ENCODE measurements at places on chromosomes 16 and 17.

- DNase-seq = no peak
Measured at GRCh38 chr16:17407321-17407720, 63.4 kb downstream of the XYLT1 start.

GRCh38 chr17:17151055-17151454, 55.1 kb downstream of the PLD6 start:
- no peak for DNase-seq

- no peak for DNase-seq
Measured at GRCh38 chr17:2335726-2336214, 487 bp downstream of the TSR1 start.

GRCh38 chr16:55499951-55500529, 8.8 kb upstream of the LPCAT2 start:
- DNase-seq = no peak

DNA sequence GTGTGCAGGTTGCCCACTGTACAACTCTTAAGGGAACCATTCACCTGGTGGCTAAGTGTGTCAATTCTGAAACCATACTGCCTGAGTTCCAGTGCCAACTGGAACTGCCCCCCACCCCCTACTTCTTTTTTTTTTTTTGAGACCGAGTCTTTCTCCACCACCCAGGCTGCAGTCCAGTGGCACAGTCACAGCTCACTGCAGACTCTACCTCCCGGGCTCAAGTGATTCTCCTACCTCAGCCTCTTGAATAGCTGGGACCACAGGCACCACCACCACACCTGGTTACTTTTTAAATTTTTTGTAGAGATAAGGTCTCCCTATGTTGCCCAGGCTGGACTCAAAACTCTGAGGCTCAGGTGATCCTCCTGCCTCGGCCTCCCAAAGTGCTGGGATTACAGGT, 40.4 kb upstream of the DHX8 start:
- DNase-seq = no peak

GRCh38 chr16:88510091-88510994, 57.3 kb downstream of the ZFPM1 start:
- no peak for DNase-seq

DNA sequence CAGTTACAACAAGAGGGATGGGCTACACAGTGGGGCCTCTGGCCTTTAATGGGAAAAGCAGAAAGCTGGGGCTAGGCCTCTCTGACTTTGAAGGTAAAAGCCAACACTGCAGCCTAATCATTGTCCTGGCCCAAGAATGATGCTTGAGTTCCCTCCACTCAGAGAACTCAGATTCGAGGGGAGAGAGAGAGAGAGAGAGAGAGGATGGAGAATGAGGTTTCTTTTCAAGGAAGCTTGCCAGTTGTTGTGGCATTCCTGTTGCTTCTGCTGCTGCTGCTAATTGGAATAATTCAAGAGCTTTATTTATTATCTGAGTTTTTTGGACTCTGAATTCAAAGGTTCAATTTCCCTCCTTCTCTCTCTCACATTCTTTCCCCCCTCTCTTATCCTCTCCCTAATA, 144.6 kb upstream of the IRX6 start:
- DNase-seq = no peak

GRCh38 chr16:785563-786535, 2.3 kb downstream of the RPUSD1 start:
- DNase-seq = peak; percentile 62

DNA sequence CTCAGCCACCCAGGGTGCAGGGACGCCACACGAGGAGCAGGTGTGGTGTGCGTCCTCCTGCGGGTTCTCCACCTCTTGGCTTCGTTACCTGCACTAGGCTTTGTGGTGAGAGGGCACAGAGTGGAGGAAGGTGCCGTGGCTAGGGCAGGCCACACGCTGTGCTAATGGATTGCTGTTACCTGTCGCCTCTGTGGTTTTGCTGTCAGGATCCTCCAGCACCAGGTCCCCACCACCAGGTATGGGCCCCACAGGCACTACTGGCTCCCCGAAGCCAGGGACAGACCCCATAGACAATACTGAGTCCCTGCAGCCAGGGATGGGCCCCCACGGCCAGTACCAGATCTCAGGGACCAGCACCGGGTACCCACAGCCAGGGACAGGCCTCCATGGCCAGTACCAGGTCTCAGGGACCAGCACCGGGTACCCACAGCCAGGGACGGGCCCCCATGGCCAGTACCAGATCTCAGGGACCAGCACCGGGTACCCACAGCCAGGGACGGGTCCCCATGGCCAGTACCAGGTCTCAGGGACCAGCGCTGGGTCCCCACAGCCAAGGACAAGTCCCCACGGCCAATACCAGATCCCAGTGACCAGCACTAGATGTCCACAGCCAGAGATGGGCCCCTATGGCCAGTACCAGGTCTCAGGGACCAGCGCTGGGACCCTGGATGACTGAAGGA, 315.6 kb downstream of the SEC14L1 start:
- no peak for DNase-seq

DNA sequence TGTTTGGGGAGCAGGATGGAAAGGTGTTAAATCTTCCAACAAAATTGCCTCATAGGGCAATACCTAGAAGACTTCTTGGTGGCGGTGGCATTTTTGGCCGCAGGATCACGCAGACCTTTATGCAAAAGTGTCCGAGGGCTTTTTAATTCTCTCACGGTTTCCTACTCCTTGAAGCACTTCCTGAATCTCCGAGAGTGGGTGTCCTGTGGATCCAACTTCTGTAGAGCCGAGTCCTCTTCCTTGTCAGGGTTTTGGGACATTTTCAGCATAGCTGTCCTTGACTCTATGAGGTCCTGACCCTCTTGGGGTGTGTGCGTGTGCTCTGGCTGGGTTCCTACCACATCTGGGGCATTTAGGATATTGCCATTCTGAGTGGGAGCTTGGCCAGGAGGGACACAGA, 31.7 kb downstream of the IL21R start:
- no peak for DNase-seq

GRCh38 chr16:24692854-24693253, 36.6 kb upstream of the TNRC6A start:
- no peak for DNase-seq

- no peak for DNase-seq
Measured at GRCh38 chr16:22898131-22898530, 84.2 kb downstream of the HS3ST2 start.

- DNase-seq = no peak
Measured at GRCh38 chr16:74660383-74660782, 6.3 kb downstream of the RFWD3 start.

DNA sequence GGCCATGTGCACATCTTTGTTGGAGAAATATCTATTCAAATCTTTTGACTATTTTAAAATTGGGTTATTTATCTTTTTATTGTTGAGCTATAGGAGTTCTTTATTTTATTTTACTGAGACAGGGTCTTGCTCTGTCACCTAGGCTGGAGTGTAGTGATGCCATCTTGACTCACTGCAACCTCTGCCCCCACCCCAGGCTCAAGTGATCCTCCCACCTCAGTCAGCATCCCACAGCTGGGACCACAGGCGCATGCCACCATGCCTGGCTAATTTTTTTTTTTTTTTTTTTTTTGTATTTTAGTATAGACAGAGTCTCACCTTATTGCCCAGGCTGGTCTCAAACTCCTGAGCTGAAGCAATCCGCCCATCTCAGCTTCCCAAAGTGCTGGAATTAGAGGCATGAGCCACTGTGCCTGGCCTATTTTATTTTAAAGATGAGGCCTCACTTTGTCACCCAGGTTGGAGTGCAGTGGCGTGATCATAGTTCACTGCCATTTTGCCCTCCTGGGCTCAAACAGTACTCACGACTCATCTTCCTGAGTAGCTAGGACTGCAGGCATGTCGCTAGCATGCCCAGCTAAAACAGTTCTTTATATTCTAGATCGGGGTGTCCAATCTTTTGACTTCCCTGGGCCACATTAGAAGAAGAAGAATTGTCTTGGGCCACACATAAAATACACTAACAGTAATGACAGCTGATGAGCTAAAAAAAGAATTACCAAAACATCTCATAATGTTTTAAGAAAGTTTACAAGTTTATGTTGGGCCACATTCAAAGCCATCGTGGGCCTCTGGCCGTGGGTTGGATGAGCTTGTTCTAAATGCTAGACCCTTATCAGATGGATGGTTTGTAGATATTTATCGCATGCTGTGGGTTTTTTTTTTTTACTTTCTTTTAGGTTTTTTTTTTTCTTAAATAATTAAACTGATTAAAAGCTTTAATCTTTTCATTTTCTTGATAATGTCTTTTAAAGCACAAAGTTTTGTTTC, 13.7 kb downstream of the TENT4B start:
- DNase-seq = no peak

- no peak for DNase-seq
Measured at GRCh38 chr17:43897831-43898230, 9.5 kb downstream of the MPP2 start.

DNA sequence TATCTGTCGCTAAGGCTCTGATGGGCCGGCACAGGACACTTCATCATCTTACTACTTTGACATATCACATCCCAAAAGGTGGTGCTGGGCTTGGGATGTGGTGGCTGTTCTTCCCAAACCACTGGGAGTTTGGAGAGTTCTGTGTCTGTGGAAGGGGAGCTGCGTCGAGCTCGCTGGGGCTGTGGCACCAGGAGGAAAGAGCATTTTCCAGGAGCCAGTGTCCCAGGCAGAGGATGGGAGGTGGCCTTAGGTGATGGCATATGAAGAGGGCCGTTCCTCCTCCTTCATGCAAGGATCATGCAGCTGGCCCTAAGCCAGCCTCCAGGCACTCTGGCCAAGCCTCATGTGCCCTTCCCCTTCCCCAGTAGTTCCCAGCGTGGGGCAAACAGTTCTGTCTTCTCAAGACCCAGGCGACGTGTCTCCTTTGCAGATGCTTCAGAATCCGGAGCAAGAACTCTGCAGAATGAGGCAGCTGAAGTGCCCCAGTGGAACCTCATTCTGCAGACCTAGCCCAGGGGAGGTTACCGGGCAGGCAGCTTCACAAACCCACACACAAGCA, 89.4 kb upstream of the TNRC6C start:
- no peak for DNase-seq

DNA sequence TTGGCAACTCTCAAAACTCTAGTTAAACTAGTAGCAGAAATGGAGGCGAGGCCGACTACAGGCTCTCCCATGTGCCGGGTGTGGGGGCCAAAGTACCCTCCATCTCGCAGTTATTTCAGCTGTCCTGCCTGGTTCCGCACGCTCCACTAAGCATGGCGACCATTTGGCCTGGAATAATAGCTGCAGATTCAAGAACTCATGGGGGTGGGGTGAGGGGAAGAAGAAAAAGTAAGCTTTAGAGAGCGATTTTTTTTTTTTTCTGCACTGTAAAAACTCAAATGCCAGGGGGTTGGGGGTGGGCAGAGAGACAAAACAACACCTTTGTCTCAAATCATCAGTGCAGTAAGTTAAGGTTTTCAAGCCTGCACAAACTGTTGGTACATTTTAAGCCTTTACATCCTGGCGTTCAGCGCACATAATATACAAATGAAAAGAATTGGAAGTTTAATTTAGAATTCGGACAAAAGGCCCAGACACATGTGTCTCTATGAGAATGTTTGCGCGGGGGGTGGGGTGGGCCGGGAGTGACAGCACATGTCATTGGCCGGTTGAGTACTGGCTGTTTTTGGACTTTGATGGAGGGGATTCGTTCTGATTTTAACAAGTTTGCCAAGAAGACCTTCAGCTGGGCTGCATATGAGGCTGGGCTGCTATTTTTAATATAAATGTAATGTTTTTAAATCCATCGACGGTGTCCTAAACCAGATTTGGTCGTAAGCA, 694.7 kb upstream of the SALL1 start:
- DNase-seq = no peak

GRCh38 chr16:51592001-51592501, 441.0 kb upstream of the SALL1 start:
- no peak for DNase-seq

DNA sequence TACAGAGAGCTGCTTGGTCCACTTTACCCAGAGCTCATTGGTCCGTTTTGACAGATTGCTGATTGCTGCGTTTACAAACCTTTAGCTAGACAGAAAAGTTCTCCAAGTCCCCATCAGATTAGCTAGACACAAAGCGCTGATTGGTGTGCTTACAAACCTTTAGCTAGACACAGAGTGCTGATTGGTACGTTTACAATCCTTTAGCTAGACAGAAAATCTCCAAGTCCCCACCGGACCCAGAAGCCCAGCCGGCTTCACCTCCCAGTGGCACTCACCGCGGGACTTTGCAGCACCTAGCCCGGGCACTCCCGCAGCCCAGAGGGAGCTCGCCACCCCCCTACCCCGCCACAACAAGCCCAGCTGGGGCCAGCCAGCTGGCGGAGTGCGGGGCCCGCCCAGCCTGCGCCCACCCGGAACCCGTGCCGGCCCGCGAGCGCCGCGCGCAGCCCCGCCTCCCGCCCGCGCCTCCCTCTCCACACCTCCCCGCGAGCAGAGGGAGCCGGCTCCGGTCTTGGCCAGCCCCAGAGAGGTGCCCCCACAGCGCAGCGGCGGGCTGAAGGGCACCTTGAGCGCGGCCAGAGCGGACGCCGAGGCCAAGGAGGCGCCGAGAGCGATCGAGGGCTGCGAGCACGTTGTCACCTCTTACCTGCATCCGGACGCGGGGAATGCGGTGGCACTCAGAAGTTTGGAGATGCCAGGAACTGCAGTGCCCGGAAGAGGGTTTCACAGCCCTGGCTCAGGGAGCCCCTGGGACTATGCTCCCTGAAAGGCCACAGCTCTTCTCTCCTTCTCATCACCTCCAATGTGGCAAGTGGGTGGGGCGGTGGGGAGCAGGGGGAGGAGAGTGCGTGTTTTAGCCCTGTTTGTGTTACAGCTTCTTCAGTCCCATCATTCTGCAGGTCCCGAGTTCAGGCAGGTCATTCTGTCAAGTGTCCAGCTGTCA, 1504.5 kb downstream of the CDH11 start:
- no peak for DNase-seq

DNA sequence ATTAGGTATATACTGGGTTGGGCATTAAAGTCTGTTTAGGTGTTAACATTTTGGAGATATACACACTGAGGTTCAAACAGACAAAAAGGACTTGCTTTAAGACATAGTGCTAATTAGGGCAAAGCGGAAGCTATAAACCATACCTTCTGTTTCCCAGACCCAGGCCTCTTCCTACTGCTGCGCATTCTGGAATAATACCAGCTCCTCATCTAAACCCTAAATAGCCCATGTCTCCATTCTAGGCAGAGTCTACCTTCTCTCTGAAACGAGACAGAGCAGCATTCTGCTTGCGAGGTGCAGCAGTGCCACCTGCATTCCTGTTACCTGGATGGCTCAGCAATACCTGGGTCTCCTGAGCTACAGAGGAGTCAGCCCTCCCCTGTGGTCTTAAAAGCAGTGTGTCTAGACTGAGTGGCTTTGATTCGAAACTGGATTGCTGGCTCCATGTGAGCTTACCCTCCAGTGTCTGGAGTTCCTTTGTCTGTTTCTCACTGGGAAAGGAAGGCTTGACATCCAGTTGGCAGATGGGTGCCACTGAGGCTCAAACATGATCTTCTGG, 6.4 kb downstream of the YPEL2 start:
- DNase-seq = no peak

GRCh38 chr17:59638553-59638952, 18.9 kb downstream of the CLTC start:
- no peak for DNase-seq
